ENCODE measurements at places on chromosomes 4 and X. TPM values are rescaled to one million over a fixed set of nuclear protein-coding genes. Genes with fewer than 3 reads are reported as not detected.

DNA sequence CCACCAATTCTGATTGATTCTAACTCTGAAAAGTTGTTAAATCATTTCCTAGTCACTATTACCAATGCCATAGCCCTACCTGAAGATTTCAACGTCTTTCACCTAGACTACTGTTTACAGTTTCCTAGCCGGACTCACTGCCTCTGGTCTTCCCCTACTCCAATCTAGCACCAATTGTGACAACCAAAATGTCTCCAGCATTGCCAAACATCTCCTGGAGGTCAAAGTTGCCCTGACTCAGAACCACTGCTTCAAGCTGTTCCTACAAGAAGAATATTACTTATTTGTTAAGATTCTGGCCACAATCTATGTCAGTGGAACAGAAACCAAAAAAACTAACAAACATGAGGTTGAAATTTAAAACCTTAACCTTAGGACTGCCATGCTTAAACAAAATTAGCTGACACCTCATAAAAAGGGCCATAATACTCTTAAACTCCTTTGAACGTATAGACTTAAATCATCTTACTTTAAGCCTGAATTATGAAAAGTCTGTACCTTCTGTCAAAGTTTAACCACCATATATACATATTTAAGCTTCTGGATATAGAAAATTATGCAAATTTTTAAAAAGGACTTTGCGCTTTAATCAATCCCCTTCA is 2.1 kb downstream of the PDS5A start:
- DNase-seq = no peak

- no peak for DNase-seq
Observed at GRCh38 chrX:153319295-153320046, 2.1 kb downstream of the PNMA6F start.

- DNase-seq = no peak
Observed at GRCh38 chrX:136250191-136251040, 784 bp downstream of the MAP7D3 start.

GRCh38 chrX:87160435-87161010 is 357.1 kb upstream of the KLHL4 start:
- no peak for DNase-seq

DNA sequence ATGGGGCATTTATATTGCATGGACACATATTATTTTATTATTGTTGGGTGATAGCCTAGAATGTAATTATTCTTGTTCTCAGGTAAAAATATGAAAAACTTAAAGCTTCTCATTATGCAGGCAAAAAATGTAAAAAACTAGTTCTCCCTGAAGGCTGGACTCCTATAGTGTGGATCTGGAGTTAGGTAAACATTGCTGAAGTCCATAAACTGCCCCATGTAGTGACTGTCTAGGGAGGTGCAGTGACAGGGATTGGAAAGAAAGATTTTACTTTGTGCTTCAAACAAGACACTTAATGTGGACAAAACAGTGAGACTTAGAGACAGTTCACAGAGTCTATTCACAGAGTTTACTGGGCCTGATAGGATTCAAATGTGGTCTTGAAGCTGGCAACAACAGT is 17.0 kb downstream of the ADH6 start:
- no peak for DNase-seq

DNA sequence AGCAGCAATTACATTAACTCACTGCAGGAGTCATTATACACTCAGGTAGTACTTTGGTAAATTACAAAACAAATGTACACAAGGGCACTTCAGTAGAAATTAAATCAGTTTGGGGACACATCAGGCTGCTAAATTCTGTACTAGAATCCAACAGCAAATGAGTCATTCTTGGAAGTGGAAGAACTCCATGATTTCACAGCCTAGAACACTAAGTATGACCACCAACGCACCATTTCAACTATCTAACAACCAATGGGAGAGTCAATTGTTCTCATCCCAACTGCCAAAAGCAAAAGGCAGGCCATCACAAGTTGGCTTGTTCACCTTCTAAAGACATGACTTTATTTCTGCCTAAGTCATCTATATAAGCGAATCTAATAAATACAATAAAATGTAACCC is 26.6 kb downstream of the PPM1K start:
- DNase-seq = no peak

DNA sequence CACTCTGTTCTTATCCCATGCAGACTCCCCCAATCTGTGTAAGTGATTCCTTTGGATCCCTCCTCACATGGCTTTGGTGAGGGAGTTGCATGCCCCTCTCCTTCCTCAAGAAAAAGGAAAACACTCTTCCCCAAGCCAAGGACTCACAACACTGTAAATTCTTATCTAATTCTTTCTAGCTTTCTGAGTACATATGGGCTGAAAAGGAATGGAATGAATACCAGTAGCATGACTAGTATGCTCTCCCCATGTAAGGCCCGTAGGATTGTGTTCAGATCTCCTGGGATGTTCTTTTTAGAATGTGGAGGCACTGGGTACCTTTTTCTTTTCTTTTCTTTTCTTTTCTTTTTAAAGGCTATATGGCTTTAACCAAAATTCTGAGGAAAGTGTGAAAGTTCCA is 17.0 kb upstream of the MAGED1 start:
- no peak for DNase-seq

KIAA1210 gene
- not detected for polyA plus RNA-seq

DNA sequence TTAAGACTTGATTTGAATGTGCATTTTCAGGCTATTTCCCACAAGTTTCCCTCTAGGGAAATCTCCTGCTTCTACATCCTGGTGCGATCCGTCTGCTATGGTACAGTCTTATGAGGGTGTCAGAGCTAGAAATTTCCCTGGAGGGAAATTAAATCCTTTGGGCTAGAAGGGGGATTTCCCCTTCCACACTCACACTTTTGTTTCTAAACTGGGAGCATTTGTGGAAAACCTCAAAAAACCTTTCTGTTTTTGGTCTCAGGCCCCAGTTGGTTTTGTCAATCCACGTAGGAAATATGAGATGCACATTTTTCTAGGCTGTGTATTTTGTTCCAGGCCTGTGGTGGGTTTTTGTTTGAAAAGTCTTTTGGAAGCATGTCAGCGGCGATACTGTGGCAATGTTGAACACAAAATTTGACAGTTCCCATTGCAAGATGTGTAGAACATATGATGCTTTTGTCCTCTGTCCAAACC is 17.8 kb downstream of the HMGB3 start:
- no peak for DNase-seq

ERAS gene
- polyA plus RNA-seq = not detected

DNA sequence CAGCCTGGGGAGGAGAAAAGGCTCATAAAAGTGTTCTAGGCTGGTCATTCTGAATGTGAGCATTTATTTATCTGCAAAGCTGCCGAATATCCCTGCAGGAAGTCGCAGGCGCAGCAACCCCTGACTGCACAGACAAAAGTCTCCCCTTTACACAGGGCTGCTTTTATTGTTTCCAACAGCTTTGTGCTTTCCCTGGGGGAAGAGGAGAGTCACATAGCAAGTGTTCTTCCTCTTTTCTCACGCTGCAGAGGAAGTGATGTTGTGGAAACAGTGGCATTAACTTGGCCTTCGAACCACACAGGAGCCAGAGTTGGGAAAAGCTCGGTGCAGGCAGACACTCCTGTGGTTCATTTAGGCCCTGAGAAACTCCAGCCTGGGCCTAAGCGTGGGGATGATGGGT is 81.5 kb upstream of the BCOR start:
- DNase-seq = no peak

- no peak for DNase-seq
Observed at GRCh38 chr4:174763454-174764104, 65.5 kb downstream of the GLRA3 start.

All from naive thymus-derived CD8-positive, alpha-beta T cell (primary cell).